ENCODE measurements at places on chromosomes 12 and 14. TPM values are rescaled to one million over a fixed set of nuclear protein-coding genes. Genes with fewer than 3 reads are reported as not detected.

- no peak for DNase-seq
These were observed 14.0 kb upstream of the PEX5 start for GRCh38 chr12:7175493-7175892.

Gene COX8C
- total RNA-seq: not detected

DNA sequence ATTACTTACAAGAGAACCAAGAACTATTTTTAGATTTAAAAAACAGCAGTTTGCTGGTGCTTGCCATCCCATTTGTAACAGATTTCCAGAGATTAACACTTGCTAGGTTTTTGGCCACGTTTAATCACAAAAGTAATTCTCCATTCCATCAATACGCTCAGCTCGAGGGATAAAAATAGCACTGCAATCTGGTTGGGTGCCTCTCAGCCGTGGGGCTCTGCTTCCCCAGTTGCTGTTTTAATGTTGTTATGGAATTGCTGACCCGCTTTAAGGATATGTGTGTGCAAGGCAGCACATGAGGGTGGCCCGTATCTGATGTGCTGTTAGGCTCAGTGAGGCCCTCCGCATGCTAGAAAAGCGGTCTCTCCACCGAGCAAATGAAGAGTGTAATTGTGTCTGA is 222.2 kb upstream of the TMEM260 start:
- DNase-seq: no peak

Gene GZMH
- total RNA-seq: 0.27 TPM

Gene PLEK2
- total RNA-seq: not detected

DNA sequence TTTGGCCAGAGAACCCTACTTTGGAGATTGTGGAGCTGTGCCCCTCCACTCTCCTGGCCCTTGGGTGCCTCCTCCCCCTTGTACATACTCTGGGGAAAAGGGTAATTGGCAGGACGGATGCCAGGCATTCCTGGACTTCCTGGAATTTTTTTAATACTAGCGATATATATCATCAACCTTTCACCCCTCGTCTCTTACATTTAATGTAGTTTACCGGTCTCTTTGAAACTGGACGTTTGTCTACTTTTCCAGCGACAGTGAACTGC is 767 bp upstream of the CRY1 start:
- no peak for DNase-seq

- no peak for DNase-seq
These were observed 3.6 kb downstream of the VDR start for GRCh38 chr12:47901063-47901717.

- no peak for DNase-seq
These were observed 11.4 kb downstream of the EVL start for GRCh38 chr14:100076606-100077005.

- no peak for DNase-seq
These were observed 1.4 kb downstream of the ETNK1 start for GRCh38 chr12:22626406-22626805.

DNA sequence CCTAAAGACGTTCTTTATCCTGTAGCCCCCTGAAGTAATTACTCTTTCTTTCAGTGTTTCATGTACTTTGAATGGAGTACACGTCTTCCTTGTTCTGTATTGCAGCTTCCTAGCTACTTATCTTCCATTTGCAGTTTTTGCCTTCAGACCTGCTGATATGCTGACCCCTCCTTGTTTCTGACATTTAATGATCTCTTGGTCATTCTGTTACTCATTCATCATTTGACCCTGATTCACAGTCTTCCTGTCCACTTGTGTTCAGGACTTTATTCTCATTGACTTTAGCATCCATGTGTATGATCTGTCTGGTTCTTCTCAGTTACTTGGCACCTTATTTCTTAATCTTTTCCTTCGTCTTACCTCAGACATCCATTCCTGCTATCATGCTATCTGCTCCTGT is 22.2 kb downstream of the CPSF2 start:
- DNase-seq: no peak

GRCh38 chr12:6555018-6555691 is 687 bp downstream of the IFFO1 start:
- DNase-seq: no peak

- no peak for DNase-seq
These were observed 57.1 kb downstream of the NIN start for GRCh38 chr14:50773632-50774541.

Gene REP15
- total RNA-seq: 0.54 TPM

DNA sequence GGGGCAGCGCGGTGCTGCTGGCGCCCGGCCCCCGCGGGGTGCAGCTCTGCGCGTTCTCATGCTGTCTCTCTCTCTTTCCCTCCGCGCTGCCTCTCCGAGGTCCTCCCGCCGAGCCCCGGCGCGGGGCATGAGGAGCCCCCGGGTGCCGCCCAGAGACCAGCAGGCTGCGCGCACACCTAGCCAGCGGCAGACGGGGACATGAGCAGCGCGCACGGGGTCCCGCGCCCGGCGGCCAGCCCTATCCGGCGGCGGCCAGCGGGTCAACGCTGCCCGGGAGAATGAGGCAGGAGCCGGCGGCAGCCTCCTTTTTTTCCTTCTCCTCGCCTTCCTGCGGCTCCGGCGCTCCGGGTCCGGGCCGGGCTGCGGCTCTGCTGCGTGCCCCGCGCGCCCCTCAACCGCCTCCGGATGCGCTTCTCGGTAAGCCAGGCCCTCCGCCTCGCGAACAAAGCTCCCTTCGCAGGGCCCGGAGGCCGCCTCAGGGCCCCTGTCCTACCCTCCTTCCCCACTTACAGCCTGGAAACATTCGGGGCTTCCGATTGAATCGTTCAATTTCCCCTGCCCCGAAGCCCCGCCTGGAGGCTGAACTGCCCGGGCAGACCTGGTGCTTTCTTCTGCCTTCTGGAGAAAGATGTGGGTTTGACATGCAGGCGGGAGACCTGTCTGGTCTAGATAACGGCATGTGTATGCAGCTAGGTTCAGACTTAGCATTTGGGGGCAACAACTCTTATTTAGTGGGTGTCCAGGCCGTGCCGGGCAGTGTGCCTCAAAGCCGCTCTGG is at the start of gene TUNAR:
Gene TUNAR, plus strand, starts transcription at position 72 of the 778 bp plus-strand sequence.
- no peak for DNase-seq

Gene ALDH2
- 35.3 TPM for total RNA-seq

GRCh38 chr12:91958816-91959215 is 186.8 kb downstream of the BTG1 start:
- no peak for DNase-seq

Gene STXBP6
- total RNA-seq: 5.1 TPM

Gene DLGAP5
- total RNA-seq: 0.54 TPM

Gene NKX2-8
- under 0.01 TPM for total RNA-seq

Gene CMTM5
- 3.0 TPM for total RNA-seq

DNA sequence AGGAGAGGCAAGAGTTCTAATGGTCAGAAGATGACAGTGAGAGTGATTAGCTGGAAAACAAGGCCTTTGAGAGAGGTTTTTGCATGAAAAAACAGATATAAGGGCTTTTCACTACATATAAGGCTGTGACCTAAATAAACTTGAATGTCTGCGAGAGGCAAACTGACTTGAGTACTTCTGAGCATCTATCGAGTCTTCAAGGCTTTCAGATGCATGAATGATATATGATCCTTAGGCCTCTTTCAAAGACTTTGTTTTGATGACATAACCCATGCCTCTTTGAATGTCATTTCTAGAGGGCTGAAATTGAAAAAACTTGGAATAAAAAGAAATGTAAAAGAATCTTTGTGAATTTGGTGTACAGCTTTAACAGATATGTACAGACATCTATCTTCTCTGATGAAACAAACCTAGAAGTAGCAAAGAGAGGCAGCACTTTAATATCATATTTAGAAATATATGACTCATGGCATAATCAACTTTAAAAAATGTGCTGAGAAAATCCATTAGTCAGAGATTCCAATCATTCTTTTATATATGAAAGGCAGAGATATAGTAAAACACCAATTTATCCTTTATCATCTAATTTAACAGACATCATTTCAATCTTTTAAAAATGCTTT is 72.6 kb downstream of the PPM1H start:
- no peak for DNase-seq

DNA sequence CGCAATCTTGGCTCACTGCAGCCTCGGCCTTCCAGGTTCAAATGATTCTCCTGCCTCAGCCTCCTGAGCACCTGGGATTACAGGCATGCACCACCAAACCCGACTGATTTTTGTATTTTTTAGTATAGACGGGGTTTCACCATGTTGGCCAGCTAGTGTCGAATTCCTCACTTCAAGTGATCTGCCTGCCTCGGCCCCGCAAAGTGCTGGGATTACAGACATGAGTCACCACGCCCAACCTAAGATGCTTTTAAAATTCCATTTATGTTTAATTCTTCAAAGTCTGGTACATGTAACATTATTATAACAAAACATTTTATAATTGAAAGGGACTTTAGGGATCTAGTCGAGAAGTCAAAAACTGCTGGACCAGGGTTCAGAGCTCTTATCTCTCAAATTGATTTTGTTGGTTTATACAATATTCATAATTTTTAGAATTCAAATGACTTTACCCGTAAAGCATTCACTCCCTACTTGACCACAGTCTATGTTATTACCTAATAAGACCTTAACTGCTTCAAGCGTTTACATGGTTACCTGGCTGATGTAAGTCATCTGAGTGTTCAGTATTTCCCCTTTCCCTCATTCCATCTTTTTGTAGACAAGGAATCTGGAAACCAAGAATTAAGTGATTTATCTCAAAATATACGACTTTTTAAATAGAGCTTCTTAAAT is 28.2 kb downstream of the RAP1B start:
- no peak for DNase-seq

Gene CMKLR1
- 0.27 TPM for total RNA-seq

DNA sequence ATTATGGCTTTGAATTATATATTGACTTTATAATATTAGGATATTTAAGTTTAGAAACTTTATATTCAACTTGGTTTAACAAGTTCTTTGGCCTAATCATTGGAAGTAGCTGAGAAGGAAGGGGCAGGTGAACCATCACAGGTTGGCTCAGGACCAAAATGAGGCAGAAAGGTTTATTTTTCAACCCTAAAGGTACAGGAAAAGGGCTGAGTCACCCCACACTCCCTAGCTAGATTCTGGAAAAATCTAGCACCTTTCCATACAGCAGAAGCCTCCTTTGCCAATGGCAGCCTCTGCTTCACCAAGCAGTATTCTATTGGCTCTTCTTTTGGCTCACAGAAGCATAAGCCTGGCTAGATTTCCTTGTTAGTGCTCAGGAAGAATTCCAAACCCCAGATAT is 19.3 kb upstream of the MED6 start:
- DNase-seq: no peak

Gene TCL1A
- 8.3 TPM for total RNA-seq

- no peak for DNase-seq
These were observed 1.3 kb downstream of the DTX1 start for GRCh38 chr12:113057565-113058485.

Gene MLF2
- total RNA-seq: 213 TPM

Gene TAS2R43
- 5.4 TPM for total RNA-seq

Gene AKAP3
- total RNA-seq: 1.1 TPM

DNA sequence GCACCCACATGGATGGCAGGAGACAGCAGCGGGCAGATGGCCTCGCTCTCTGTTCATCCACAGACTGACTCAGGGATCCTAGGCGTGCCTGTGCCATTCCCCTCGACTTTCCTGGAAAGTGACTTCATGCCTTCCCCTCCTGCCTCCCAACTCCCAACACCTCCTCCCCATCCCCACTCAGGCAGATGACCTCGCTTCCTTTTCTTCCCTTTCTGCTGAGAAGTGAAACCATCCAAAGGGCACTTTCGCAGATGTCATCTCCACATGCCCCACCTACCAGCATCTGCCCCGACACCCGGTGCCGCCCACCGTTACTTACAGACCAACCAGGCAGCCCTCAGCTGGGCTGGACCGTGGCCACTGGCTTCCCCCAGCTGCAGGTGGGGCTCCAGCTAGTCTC is 29.6 kb downstream of the BEGAIN start:
- no peak for DNase-seq

DNA sequence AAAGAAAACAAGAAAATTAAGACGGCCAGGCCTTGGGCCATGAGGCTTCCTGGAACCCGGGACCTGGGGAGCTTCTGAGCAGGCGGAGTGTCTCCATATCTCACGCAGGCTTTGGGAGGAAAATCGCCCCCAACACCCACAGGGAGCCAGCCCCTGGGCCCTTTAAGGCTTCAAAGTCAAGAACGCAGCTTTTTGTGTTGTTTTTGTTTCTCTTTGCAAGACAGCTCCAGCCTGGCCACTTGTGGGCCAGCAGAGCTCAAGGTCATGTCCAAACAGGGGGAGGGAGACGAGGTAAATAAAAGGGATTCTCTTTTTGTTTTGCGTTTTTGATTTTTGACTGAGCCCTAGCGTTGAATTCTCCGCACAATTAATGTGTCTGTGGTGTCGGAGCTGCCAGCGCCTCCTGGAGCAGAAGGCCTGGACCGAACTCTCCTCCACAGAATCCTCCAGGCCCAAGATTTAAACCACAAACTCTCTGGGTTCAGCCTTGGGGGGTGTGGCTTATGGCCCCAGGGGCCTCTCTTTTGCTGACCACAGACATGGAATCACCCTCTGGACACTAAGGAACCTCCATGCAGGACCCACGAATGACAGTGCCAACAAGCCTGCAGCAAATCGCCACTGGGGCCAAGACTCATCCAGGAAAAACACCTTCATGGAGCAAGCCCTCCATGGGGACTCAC is 8.2 kb downstream of the SCARB1 start:
- DNase-seq: no peak

Gene ING4
- 57.6 TPM for total RNA-seq

- DNase-seq: no peak
These were observed 19.7 kb downstream of the NEK9 start for GRCh38 chr14:75107186-75107585.

- DNase-seq: no peak
These were observed 35.7 kb downstream of the HIGD1C start for GRCh38 chr12:50988051-50988450.

DNA sequence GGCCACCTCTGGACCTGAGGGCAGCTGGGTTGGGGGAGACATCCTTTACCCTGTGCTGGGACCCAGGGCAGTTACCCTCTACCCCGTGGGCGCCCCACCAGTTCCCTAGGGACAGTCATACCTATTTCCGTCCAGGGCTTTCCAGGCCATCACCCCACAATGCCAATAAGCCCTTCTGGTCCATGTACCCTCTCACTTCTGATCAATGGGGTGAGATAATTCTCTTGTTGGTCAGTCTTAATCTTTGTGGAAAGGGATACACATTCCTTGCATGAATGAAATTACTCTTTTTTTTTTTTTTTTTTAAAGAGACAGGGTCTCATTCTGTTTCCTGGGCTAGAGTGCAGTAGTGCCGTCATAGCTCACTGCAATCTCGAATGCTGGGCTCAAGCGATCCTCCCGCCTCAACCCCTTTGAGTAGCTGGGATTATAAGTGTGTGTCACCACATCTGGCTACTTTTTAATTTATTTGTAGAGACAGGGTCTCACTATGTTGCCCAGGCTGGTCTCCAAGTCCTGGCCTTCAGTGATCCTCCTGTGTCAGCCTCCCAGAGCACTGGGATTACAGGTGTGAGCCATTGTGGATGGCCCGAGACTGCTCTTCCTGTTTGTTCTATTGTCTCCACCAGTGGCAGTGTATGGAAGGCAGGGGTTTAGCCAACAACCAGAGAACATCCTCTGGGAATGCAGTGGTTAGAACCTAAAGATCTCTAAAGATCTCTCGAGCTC is 46.3 kb upstream of the STON2 start:
- DNase-seq: no peak

DNA sequence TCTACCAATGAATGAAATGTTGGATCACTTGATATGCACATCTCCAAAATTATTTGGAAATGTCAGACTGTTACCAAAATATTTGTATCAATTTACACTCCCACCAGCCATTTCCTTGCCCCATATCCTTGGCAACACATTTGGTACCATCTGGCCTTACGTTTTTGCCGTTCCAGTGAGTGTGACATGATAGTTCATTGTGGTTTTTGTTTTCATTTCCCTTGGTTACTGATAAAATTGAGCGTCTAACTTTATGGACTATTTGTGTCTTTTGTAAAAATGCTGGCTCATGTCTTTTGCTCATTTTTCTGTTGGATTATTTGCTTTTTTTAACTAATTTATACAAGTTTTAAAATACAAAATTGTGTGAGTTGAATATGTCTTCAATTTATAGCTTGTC is 11.0 kb downstream of the KLHDC1 start:
- DNase-seq: peak; percentile 60

All from hematopoietic multipotent progenitor cell (in vitro differentiated cells).